ENCODE measurements at places on chromosomes 11 and 22.
A peak's percentile ranks its signal among the peaks of the same experiment; 100 is the strongest.

DNA sequence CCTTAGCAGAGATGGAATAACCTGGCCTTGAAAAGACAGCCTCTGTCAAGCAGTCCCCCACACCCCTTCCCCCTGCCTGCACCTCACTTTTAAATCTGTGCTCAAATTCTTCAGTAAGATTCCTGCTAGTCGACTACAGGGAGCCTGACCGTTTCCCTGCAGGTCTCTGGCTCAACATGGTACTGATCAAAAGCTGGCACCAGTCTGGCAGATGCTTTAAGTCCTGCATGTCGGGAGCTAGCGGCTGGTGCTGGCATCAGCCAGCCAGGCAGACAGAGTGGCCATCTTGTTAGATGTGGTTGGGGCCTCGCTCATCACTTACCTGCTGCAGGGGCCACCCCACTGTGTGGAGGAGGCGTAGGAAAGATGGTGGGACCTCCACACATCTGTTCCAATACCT lies 204.4 kb upstream of the SORL1-AS1 start:
- DNase-seq, result no peak

- DNase-seq, result no peak
Measured at GRCh38 chr11:120091121-120091520, 46.8 kb downstream of the TRIM29 start.

DNA sequence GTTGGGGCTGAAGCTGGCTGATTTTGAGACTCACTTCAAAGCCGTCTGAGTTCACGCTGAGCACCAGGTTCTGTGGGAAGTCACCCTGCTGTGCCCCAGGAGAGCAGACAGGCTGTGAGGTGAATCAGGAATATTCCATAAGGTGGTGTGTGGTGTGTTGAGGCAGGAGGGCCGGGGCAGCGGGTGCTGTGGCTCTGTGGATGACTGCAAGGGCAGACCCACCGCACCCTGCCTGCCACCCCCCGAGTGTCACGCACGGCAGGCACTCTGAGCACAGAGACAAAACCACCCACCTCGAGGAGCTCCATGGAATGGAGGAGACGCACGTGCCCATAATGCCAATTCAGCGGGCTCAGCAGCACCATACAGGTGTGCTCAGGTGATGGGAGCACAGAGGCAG lies 147.8 kb downstream of the PKNOX2 start:
- DNase-seq, result no peak

- DNase-seq, result no peak
Measured at GRCh38 chr11:113339929-113340589, 25.7 kb downstream of the TTC12 start.

GRCh38 chr11:33237039-33237597 lies 20.1 kb upstream of the HIPK3 start:
- no peak for DNase-seq

GRCh38 chr11:75547617-75548058 lies 14.4 kb upstream of the SERPINH1 start:
- DNase-seq, result peak; percentile 52

- no peak for DNase-seq
Measured at GRCh38 chr11:32531528-32531927, 52.1 kb upstream of the EIF3M start.

DNA sequence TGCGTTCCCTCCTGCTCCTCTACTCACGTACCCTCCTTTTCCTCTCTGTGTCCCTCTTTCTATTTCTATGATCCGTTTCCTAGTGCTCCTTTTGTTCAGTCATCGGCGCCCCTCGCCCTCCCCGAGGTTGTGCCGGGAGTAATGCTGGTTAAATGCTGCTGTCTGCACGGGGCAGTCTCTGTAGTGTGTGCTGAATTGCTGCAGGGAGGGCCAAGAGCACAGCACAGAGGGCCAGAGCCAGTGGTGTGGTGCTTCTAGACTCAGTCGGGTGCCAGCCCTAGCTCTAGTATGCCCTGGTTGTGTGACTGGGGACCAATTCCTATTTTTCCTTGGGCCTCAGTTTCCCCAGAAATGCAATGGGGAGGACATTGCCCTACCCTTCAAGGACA lies 98.3 kb downstream of the PKNOX2 start:
- peak; percentile 15 for DNase-seq

GRCh38 chr11:111513240-111513605 lies 1.0 kb upstream of the BTG4 start:
- no peak for DNase-seq

DNA sequence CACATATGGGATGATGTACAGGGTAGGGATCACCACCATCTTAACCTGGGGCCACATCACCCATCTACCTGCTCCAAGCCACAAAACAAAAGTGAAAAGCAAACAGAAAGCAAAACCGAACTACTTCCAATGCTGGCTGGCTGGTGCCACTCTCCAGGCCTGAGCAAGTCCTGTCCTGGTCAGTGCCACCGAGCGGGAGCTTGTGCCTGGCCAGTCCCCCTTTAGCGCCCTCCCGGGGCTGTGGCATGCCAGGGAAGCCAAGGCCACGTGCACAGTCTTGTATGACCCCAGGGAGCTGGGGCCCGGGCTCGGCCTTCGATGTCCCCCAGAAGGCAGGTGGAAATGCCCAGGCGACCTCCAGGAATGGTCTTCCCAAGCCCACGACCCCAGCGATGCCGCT lies 17.9 kb upstream of the NAP1L4 start:
- no peak for DNase-seq

DNA sequence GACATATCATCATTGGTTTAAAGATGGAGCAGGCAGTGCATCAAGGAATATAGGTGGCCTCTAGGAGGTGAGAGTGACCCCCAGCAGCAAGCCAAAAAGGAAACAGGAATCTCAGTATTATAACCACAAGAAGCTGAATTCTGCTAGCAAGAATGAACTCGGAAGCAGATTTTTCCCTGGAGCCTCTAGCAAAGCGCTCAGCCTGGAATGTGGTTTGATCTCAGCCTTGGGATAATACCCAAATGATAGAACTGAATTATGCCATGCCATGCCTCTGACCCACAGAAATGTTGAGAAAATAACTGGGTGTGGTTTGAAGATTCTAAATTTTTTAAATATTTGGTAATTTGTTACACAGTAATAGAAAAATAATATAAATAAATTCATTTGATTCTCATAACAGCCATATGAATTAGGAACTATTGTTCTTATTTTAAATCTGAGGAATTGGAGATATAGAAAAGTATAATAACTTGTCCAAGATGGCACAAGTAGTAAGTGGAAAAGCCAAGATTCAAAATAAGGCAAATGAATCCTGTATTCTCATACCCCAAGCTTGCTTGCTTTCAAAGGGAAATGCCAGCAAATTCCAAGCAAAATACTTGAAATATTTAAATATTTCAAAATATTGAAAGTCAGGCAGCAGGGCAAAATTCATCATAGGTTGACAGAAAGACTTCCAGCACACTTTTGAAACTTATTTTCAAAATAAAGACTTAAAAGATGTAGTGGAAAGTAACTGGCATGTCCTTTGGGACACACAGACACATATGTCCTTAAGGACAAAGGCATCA lies 567.4 kb downstream of the KCNA4 start:
- DNase-seq, result no peak

DNA sequence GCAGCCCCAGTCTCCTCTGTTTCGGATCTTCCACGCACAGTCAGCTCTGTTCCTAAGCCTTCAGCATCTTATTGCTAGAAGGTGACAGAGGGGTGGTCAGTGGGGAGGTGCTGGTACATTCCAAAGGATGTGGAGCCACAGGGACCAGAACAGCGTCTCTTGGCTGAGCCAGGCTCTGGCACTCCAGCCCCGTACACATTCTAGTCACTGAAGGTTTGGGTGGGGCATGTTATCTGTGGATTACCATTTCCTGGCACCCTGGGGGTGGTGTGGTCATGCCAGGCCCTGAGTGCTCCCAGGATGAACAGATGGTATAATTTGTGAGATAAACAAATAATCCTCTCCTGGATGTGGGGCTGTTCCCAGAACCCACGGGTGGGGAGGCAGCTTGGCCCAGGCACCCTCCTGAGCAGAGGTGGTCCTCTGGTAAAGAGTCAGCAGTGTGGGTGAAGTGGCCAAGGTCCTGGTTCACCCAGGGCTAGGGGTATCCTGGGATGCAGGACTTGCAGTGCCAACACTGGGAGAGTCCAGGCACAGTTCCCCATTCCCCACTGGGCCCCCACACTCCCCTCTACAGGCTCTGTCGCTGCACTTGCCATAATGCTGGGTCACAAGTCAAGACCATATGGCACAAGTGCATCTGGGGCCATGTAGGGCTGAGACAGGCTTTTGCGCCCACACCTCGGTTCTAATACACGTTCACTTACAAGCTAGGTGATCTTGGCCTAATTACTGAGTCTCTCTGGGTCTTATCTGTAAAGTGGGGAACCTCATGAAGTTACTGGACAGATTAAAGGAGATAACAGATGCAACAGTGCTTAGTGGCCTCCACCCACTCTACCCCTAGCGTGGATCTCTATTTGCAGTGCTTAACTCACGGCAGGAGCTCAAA lies 33.0 kb downstream of the DKK3 start:
- DNase-seq, result no peak

DNA sequence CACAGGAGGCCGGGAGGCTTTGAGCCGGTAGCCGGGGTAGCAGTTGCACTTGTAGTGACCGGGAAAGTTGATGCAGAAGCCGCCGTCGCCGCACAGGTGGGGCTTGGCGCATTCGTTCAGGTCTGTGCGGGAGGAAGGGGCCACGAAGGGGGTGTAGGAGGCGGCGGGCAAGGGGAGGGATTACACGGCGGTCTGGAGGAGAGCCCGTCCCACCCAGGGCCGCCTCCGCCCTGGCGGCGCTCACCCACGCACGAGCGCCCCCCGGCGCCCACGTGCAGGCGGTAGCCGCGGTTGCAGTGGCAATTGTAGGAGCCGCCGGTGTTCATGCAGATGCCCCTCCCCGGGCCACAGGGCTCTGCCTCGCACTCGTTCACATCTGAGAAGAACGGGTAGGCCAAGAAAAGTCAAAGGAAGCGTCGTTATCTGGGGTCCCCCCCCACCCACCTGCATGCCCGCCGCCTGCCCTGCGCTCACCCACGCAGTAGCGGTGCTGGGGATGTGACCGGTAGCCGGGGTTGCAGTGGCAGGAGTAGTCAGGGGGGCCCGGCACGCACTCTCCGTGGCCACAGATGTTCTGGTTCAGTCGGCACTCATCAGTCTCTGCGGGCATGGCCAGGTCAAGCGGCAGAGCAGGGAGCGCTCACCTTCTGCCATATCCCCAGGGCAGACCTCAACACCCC lies 10.6 kb downstream of the LTBP3 start:
- DNase-seq, result no peak

GRCh38 chr22:37740455-37741311 lies 43.8 kb downstream of the TRIOBP start:
- DNase-seq, result no peak

- DNase-seq, result peak; percentile 87
Measured at GRCh38 chr11:63767565-63768236, 874 bp downstream of the ZFTA start.

GRCh38 chr11:10324474-10324873 lies 19.6 kb downstream of the ADM start:
- no peak for DNase-seq

DNA sequence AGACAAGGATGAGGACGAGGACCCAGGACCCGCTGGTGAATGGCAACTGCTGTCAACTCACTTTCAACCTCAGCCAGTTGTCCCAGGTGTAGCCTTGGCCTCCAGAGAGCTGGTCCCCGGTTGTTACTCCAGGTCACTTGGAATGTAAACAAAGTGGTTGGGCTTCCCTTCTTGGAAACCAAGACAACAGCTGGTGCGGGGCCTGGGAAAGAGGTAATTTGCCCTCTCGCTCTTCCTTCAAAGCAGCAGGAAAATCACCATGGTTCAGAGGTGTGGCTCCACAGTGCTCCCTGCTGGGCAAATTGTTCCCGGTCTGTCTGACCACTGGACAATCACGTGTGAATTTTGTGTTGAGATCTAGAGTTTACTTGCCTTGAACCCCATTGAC lies 15.0 kb downstream of the SLC1A2 start:
- peak; percentile 60 for DNase-seq

DNA sequence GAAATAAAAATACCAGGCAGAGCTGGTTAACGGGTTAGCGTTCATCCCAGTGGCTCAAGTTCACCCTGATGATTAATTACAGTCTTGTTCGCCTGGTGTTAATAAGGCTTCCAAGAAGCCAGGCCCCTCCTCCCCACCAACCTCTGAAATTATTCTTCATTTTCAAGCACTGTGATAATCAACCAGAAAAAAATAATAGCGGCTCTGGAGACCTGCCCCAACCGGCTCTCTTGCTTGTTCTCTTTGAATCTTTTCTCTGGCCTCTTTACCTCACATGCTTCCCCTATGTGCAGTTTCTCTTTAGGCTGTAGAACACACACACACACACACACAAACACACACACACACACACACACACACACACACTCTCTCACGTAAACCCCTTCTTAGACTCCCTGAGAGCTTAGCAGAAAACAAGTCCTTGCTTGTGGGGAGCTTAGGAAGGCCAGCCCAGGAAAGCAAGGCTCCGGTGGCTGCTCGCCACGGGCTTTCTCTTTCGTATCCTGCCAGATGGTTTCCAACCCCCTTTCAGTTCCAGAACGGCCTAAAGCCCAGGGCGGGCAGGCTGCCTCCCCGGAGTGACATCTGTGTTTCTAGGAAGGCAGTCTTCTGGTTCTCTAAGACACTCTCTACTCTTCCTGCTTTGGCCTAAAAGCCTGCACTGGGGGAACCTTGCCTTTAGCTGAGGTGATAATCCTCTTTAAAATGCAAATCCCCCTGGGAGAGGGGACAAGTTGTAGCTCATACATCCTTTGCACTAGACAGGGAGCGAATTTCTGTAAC lies 106.4 kb upstream of the SESN3 start:
- DNase-seq, result peak; percentile 78

- no peak for DNase-seq
Measured at GRCh38 chr11:69913591-69914285, 94.5 kb upstream of the FGF3 start.

DNA sequence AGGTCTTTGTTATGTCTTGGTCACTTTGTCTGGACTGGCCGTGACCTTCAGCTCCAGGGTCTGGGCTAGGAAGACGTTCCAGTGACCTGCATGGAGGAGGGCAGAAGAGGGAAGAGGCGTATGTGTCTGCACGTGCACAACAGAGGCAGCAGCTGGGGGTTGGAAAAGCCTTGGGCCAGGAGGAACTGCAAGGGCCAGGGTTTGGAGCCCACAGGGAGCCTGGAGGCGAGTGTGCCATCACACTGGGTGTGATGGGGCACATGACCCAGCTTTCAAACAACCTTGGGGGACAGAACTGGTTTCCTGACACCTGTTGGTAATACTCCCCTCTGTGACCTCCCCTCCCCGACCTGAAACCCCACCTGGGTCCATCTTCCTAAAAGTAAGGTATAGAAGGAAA lies 34.7 kb downstream of the CHRDL2 start:
- DNase-seq, result no peak

DNA sequence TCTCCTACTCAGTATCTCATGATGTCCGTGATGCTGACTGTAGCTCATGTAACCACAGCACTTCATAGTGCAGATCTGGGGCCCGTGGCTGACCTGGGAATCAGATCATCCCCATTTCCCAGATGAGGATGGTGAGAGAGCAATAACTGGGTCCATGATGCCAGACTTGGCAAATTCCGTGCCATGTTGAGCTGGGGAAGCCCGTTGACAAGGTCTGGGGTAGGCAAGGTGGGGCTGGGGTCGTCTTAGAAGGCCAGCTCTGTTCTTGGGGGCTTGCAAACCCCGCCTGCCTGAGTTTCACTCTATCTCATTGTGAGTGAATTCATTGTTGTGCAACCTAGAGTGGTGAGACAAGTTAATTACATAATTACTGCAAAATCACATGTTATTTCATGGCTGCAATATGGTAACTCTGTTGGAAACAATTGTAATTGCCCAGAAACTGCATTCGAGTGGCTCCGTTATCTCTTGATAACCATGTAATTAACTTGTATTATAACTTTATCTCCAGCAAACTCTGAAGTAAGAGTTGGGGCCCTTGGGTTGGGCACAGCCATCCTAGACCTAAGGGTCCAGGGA lies 41.7 kb downstream of the LMO1 start:
- no peak for DNase-seq

Measured in foreskin fibroblast (primary cell).